ENCODE measurements at places on chromosomes 7 and 10.

DNA sequence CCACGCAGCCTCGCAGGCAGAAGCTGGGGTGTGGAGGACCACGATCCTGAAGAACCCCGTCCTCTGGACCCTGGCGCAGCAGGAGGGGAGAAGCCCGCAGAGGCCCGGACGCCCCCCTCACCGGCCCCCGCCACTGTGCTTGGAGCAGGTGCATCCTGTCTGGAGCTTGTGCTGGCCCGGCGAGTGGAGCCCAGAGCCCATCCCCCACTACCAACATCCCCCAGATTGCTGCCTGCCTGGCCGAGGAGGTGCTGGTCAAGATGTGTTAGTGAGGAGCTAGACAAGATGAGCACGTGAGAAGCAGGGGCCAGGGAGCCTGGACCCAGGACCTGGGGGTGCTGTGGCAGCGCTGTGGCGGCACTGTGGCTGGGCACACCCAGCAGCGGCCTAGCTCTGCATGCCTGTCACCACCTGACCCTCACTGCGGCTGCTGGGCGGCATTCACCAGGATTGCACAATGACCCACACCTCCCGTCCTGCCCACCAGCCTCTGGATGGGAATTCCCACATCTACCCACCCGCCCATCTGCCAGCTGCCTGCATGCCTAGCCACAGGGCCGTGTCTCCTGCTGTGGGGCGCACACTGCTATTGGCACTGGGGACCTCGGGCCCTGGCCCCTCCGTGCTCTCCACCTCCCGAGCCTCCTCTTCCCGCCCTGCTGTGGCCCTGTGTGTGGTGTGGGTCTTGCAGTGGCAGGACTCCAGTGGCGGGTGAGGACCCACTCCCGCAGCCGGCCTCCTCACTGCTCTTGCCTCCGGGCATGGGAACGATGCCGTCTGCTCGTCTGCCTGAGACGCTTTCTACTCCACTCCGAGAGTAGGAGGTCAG, 11.8 kb downstream of the GPR146 start:
- DNase-seq: no peak

GRCh38 chr10:5041471-5042023, 37.9 kb upstream of the AKR1C2 start:
- DNase-seq: no peak

DNA sequence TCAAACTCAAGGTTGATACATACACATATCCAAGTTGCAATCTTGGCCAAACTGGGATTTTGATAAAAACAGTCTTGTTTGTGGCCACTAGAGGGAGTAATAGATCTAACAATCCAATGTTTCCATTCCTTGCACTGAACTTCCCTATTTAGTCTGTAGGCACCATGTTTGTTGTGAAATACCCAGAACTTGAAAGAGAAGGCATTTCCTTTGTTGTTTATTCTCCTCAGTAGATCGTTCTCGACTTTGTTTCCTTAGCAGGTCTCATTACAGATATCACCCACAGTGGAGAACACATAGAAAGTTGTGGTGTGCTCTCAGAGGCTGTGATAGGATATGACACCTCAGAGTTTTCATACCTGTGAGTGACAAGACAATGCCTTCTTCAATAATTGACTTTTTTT, 70.3 kb upstream of the MXI1 start:
- peak; percentile 65 for DNase-seq

DNA sequence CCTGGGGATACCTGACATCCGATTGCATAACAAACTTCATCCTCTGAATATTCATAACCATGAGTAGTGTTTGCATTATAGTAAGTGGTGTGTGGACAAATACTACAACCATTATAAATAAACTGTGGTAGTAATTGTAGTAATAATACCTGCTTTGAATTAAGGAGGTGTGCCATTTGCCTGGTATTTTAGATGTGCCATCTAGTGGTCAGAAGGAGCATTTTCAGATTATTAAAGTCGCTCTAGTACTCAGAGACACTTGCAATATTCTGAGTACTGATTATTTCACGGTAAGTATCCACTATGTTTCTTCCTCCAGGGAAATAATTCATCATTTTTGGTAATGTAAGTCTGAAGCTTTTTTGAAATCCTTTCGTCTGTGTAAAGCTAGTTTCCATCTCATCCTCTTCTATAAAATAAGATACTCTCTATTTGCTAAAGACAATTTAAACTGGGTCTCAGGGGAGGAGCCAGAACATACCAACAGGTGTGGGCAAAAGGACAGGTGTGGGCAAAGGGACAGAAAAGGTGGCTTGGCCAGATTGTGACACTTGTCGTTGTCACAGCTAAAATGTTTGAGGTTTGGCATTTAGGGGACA, 115.3 kb upstream of the WDR11 start:
- no peak for DNase-seq

GRCh38 chr10:43698156-43698555, 49.5 kb upstream of the ZNF32 start:
- no peak for DNase-seq

GRCh38 chr10:126373147-126373546, 15.1 kb downstream of the ADAM12 start:
- no peak for DNase-seq

DNA sequence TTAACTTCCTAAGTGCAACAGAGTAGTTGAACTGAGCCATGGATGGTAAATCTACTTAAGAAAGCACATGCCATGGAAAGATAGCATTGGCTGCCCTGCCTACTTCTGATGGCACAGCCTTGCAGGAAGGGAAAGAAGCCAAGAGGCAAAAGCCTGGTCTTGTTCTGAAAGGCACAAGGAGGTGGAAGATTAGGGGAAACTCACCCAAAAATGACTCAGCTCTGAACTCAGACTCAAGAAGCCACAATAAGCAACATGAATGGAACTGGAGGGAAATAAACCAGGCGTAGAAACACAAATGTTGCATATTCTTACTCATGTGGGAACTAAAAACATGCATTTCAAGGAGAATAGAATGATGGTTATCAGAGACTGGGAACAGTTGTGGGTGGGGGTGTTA, 20.8 kb upstream of the ALOX5 start:
- DNase-seq: no peak

DNA sequence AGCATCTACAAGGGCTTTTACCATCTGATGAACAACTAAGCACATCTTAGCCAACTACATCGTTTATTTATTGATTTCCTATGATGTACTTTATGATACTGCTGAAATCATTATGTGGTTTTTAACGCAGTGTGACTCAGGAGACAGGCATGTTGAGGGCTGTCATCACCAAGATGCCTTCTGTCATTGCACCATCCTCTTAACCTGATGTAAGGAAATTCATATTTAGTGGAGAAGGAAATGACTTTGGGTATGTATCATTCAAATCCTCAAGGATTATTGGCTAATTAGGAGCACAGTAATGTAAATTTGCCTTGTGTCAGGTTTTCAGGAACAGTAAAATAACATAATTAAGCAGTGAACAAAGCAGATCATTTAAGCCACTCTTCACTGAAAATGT, 138.5 kb upstream of the MGMT start:
- no peak for DNase-seq

DNA sequence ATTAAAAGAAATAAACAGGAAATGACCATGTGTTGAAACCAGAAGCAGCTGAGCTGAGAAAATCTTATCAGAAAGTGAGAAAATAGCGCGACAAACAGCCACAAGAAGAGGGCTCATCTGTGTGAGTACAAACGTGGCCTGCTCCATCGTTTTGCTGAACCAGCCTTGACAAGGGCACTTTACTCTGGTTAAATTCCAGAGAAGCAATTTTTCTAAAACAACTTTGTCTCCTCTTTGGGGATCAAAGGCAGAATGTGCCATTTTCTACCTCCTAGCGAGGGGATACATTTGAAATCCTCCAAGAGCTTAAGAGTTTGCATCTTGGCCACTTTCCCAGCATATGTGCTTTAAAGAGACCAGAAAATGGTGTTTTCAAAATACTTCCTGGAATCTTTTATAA, 51.3 kb upstream of the VIPR2 start:
- no peak for DNase-seq

GRCh38 chr10:50850578-50851230, 34.7 kb downstream of the A1CF start:
- DNase-seq: no peak

GRCh38 chr7:111138586-111138985, 47.7 kb downstream of the LRRN3 start:
- DNase-seq: no peak

GRCh38 chr7:101156866-101157589, 2.8 kb downstream of the AP1S1 start:
- DNase-seq: no peak

DNA sequence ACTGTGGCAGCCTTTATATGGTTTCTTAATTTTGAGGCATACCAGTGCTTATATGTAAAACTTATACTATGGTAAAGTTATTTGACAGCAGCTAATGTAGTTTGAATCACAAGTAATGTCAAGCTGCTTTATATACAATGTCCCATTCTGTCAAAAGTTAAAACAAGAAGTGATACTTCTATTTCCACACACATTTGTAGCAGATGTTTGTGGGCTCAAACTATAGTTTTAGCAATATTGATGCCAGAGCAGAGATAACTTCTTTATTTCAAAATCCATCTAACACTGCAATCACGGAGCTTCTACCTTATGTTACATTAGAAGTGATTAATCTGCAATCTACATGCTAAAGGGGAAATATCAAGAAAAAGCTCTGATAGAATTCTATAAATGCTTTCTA, 149.6 kb downstream of the ADK start:
- DNase-seq: no peak

- peak; percentile 45 for DNase-seq
Measured at GRCh38 chr7:87128861-87129267, 23.4 kb upstream of the DMTF1 start.

GRCh38 chr10:44015702-44016500, 367.2 kb upstream of the ZNF32 start:
- no peak for DNase-seq

GRCh38 chr7:130242198-130243014, 24.3 kb upstream of the CPA2 start:
- no peak for DNase-seq

- DNase-seq: no peak
Measured at GRCh38 chr7:13880789-13881188, 108.7 kb downstream of the ETV1 start.

GRCh38 chr7:36088553-36088952, 64.5 kb upstream of the EEPD1 start:
- DNase-seq: no peak

DNA sequence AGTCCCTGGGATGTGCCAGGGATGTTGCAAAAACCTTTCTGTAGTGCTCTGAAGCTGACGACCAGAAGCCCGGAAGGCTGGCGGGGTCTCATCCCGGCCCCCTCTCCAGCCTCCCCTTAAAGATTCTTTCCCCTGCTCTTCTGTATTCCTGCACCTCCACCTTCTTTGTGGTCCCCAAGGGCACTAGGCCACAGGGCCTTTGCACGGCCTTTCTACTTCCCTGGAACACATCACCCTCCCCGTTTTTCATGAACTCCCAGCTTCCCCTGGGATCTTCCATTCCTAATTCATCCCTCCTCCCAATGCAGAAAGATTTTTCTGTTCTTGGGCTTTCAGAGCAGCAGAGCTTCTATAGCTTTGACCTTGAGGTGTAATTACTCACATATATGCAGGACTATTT, 127.0 kb downstream of the CDH23 start:
- no peak for DNase-seq

GRCh38 chr10:43683451-43684291, 35.0 kb upstream of the ZNF32 start:
- DNase-seq: no peak

DNA sequence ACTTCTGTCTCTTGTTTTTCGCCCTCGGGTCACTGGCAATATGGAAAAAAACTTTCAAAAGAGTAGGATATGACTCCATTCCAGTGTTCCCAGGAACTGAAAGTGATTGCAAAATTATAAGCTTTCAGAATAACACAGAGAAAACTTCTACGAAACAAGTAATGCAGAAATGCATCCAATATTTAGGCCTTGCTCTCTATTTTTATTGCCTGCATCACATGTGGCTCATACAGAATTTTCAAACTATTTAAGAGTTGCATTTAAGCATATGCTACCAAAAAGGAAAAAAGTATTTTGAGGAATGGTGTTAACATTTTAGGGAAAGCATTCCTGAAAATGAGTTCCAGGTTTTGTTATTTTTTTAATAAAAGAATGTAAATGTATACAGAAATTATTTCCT, 228.0 kb downstream of the CACNB2 start:
- no peak for DNase-seq

DNA sequence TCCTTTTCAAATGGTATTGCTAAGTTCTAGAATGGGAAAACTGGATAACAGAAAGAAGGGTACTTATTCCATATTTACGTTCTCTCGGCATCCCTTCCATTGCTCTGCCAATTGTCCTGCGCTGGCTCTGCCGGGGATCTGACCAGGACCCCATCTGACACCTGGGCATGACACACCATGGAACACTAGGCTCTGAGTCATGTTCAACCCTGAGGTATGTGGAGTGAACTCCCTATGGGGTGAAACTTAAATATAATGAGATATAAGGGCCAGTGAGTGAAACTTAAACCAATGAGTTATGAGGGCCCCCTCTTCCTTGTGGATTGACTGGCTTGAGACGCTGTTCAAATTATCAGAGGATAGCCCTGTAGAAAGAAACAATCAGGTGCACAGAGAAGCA, 55.1 kb upstream of the ZEB1 start:
- no peak for DNase-seq

DNA sequence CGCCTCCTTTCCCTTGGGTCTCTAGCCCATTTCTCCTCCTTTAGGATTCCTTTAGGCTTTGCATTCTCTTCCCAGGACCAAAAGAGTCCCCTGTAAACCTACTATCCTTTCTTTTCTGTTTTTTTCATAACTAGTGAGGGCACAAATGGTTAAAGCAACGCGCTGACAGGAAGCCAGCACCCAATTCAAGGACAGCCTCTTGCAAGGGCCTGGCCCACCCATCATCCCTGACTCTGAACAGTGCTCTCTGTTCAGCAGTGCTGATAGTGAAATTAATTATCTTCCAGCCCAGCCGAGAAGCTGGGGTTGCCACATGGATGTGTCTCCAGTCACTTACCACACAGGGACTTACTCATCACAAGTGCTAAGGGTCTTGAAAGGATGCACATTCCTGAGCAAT, 38.3 kb upstream of the RNF32 start:
- no peak for DNase-seq

- DNase-seq: no peak
Measured at GRCh38 chr10:132845780-132846595, 60.0 kb upstream of the NKX6-2 start.

DNA sequence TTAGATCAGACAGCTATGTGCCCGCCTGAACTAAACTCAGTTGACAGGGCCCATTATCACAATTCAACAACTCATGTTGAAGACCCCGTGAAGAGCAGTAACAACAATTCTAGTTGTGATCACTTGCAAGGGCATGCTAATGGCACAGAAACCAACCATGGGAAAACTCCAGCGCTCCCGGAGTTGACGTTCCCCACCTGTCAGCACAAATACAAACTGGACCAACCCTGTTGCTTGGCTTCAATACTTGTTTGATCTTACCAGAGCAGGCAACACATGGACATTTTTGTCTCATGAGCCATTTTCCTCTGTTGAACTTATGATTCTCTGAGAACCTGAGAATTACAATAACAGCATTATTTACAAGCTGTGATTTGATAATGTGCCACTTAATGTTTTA, 119.0 kb upstream of the LANCL2 start:
- no peak for DNase-seq

- DNase-seq: no peak
Measured at GRCh38 chr7:52289247-52289646, 746.2 kb upstream of the POM121L12 start.

- peak; percentile 29 for DNase-seq
Measured at GRCh38 chr10:122234416-122234815, 36.7 kb upstream of the BTBD16 start.
